Renal cortex interstitium (tissue), 15 donors: ENCODE measurements at places on chromosomes 11 and 22.

GRCh38 chr22:39230261-39231196 is 14.3 kb downstream of the PDGFB start:
- no peak for DNase-seq

DNA sequence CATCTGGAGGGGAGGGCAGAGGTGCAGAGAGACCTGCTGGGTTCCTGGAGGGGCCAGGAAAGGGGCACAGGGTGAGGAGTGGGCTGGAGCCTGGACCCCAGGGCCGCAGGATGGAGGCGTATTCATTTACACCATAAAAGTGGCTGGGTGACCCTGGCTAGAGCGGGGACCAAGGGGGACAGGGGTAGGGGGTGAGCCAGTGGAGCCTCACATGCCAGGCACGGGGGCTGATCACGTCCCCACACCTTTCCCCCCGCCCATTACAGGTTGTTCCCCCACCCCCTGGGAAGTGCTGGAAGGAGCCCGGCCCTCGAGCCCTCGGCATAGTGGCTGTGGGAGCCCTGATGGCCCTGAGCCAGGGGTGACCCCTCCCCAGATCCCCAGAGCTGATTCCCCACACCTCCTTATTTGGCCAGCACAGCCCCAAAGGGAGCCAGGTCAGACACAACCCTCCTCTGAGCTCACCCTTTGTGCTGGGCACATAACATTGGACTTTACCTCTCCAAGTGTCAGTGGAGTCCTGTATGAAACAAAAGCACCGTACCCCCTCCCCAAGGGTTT is 781 bp downstream of the TCIRG1 start:
- DNase-seq, result no peak

DNA sequence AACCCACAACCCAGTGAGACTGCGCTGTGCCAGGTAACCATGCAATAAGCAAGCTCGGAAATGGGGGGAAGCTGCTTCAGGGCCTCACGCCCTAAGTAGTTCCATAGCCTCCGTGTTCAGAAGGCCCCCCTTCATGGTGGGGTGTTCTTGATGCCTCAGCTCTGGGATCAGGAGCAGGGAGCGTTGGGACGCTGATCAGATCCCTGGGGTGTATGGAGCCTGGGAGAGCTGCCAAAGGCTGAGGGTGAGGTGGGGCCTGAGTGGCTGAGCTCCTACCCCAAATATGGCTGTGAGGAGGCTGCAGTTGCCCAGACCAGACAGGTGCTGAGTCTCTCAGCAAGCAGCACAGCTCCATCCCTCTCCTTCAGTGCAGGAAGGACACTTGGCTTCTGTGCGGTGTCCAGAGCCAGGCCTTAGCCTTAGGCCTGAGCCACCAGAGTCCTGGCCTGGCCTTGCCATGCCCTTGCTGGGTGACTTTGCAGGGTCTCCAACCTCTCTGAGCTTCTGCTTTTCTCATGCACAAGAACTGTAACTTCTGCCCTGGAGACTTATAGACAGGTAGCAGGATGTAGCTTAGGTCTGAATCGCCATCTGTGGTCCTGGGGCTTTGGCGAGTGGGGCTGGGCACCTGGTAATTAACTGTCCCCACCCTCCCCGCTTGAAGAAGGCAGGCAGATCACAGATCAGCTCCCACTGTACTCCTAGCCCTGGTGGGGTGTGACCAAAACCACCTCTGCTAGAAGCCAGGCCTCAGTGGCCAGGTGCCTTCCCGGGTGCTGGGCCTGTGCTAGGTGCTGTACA is 5.3 kb downstream of the MMP11 start:
- DNase-seq, result no peak

DNA sequence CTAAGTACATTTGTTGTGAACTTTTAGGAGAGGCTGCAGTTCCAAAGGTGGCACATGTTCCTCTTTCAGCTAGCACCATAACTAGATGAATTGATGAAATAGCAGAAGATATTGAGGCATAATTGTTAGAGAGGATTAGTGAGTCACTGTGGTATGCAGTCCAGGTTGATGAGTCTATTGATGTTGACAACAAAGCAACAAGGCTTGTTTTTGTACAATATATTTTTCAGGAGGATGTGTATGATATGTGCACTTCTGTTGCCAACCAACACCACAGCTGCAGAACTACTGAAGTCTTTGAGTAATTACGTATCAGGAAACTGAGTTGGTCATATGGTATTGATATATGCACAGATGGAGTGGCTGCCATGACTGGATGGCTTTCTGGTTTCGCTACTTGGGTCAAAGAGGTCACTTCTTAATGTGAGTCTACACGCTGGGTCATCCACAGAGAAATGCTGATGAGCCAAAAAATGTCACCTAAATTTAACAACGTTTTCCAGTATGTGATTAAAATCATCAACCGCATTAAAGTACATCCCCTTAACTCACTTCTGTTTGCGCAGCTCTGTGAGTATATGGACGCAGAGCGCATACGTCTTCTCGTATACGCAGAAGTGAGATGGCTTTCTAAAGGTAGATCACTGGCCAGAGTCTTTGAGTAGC is 261.3 kb upstream of the ANO5 start:
- no peak for DNase-seq

- no peak for DNase-seq
These were observed 29.6 kb downstream of the CAT start for GRCh38 chr11:34468209-34468841.

- DNase-seq, result peak; percentile 41
These were observed 4.7 kb upstream of the FAM111B start for GRCh38 chr11:59102259-59102765.

DNA sequence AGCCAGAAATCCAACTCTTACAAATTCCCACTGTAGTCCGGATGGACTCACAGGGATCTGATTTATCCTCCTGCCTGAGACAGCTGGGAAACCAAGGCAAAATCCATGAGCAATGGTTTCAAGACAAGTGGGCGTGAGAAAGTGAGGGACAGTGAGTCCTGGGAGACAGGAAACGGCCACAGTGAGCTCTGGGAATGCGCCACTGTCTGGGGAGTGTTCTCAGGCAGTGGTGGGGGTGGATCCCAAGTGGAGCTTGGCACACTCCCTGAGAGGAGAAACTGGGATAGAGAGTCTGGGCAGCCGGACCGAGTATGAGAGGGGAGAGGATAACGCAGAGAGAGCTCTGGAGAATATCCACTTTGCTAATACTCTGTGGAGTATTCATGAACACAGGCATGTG is 9.8 kb downstream of the IL17REL start:
- no peak for DNase-seq

DNA sequence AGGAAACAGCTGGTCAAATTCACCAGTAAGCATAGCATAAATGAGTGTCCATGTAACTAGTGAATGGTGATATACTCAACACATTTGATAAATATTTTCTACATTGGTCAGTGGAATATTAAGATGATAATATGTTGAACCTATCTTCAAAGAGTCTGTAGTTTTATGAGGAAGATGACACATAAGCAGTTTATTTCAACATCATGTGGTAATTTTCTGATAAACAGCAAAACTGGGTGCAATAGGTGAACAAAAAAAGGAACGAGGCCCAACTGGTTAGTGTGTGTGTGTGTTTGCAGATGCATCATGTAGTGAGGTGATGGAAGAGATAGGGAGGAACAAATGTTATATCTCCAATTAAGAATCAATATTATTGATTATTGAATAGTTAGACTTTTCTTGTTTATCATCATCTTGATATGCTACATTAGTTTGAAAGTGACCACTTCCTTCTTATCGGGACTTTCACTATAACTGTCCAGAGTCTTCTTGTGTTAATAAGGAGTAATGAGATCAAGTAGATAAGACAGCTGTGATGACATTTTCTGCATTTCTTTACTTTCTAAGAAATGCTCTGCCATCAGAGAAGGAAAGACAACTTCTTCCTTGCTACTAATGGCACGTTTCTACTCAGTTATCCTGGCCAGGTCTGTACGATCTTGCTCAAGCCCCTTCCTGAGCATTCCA is 270.7 kb downstream of the ETS1 start:
- DNase-seq, result no peak

- no peak for DNase-seq
These were observed 5.8 kb downstream of the JOSD1 start for GRCh38 chr22:38694940-38695339.

DNA sequence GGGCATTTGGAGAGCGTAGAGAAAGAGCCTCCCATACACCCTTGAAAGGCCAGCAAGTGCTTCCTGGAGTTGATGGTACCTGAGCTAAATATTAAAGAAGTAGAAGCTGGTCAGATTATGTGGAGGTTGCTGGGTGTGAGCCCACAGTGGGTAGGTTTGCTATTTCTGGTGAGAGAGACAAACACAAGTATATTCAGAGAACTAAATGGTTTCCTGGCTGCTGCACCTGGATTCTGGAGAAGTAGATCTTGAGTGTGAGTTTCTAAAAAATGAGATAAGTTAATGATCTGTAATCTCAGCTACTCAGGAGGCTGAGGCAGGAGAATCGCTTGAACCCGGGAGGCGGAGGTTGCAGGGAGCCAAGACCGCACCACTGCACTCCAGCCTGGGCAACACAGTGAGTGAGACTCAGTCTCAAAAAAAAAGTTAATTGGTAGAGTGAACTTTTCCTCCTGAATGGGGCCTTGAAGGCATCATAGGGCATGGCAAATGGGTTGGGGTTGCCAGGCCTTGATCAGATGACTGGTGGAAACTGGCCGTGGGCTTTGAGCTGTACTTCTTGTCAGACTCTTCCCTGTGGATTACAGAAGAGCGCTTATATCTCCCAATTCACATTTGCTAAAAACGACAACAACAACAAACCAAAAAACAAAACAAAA is 75.8 kb downstream of the ADAMTS15 start:
- no peak for DNase-seq

DNA sequence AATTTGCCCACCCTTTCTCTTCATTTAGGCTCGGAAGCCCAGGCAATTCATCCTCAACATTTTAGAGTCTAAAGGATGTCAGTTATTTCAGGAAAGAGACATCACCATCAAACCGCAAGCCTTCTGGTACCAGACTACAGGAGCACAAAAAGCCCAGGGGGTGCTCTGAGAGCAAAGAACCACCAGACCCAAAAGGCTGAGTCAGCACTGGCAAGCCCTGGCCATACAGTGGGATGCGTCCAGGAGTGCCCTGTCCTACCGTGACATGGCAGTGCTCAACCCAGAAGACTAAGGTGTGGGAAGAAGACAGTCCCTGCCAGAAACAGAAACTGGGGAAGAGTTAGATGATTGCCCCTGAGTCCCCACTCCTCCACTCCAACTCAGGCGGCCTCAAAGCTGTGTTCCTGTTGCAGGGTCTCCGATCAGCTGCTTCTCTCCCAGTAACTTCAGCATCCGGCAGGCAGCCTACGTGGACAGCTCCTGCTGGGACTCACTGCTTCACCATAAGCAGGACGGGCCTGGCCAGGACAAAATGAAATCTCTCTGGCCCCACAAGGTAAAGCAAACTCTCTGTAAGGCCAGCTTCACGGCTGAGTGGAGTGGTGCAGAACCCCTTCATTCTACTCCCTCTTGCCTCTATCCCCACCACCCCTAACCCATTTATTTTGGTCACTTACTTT is 1.5 kb downstream of the PANX3 start:
- DNase-seq, result no peak

GRCh38 chr11:14583252-14584034 is 60.2 kb upstream of the PDE3B start:
- peak; percentile 68 for DNase-seq

DNA sequence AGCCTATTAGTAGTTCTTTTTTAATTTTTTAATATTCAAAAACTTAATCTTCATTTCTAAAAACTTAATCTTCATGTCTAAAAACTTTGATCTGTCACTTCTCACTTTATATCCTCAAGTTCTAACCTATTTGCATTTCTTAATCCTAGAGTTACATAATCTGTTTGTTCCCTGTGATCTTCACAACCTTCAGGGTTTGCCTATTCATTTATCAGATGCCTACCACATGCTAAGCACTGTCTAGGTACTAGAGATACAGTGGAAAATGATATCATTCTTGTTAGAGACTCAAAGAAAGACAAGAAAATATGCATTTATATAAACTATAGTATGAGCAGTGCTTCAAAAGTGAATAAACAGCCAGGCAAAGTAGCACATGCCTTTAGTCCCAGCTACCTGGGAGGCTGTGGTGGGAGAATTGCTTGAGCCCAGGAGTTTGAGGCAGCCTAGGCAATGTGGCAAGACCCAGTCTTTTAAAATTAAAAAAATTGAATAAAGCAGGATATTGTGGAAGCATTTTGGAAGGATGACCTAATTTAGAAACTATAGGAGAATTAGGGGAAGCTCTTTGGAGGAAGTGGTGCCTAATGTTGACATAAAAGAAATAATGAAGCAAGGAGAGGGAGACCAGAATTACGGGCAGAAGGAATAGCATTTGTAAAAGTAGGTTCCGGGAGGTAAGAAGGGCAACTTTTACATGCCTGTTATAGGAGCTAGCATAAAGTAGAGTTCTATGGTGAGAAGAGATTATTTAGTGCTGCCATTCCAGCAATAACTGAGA is 54.4 kb upstream of the GRK2 start:
- DNase-seq, result no peak

- DNase-seq, result no peak
These were observed 407.3 kb downstream of the NXPE2 start for GRCh38 chr11:115085461-115086210.

DNA sequence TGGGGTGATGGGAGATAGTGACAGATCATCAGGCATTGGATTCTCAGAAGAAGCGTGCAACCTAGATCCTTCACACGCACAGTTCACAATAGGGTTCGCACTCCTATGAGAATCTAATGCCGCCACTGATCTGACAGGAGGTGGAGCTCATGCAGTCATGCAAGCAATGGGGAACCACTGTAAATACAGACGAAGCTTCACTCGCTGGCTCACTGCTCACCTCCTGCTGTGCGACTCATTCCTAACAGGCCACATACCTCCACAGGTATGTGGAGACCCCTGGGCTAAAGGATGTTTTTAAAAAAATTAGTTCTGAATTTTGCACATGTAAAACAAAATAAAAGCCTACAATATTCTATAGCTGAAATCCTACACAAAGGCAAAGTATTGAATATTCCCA is 20.5 kb upstream of the TEAD1 start:
- no peak for DNase-seq

- no peak for DNase-seq
These were observed 24.5 kb upstream of the BLID start for GRCh38 chr11:122140500-122140899.

- no peak for DNase-seq
These were observed 27.7 kb downstream of the SLC36A4 start for GRCh38 chr11:93169950-93170561.

DNA sequence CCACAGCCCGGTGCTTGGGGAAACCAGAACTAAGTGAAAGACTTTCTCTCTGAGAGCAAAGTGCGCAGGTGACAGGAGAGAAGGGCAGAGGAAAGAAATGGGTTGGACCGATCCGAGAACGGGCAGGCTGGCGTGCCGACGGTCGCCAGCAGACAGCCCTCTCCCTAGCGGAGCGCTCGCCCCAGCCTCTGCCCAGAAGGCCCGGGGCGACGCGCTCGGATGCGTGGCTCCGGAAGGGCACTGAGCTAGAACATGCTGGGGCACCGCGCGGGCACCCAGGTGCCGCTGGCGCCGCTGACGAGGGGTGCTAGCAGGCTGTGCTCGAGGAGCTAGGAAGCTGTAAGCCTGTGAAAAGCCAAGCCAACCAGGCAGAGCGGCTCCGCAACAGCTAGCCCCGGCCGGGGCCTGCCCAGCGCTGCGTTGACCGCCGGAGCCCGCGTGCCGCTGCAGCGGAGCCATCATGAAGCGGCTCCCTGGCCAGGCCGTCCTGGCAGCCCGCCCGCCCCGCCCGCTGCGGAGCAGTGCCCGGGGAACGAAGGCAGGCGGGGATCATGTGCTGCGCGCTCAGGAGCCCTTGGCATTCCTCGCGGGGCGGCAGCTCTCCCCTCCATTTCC is 22.1 kb upstream of the RRAS2 start:
- DNase-seq, result peak; percentile 49

- DNase-seq, result no peak
These were observed 36.5 kb downstream of the KIAA0930 start for GRCh38 chr22:45204241-45204640.

- DNase-seq, result no peak
These were observed 161.8 kb downstream of the CASP12 start for GRCh38 chr11:104736502-104736901.

GRCh38 chr11:105986554-105986953 is 35.5 kb downstream of the MSANTD4 start:
- DNase-seq, result no peak
